ENCODE measurements at places on chromosomes 11 and 22. TPM values are rescaled to one million over a fixed set of nuclear protein-coding genes. Genes with fewer than 3 reads are reported as not detected.

DNA sequence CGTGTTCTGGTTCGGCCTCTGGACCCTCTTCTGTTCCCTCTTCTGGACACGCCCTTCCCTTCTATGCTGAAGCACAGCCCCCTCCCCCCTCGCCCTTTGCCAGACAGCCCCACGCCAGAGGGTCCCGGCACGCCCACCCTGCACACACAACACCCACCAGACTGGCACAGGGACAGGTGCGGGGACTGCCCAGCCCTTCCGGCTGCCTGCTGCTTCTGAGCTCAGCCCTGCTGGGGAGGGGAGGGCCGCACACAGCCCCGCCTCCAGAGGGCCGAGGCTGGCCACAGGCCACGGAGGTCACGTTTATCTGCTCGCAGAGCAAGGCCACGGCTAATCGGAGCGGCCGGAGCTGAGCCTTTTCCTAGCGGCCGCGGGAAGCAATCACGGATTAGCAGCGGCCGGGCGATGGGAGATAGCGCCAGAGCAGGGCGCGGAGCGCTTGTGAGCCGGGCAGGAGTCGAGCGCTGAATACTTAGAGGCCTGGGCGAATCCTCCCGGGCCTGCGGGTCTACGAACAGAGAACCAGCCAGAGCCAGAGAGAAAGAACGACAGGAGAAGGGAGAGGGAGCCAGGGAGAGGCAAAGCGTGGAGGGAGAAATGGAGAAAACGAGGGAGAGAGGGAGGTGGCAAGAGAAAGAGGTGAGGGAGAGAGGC, 21.5 kb downstream of the OTUB1 start:
- DNase-seq = peak; percentile 66

The CASP1 gene
- total RNA-seq = 36.7 TPM

GRCh38 chr11:68941324-68942094, 37.8 kb downstream of the IGHMBP2 start:
- DNase-seq = no peak

The OR10D3 gene
- not detected for total RNA-seq

The FJX1 gene
- total RNA-seq = 1.9 TPM

The MS4A1 gene
- 0.60 TPM for total RNA-seq

All from mucosa of gallbladder (tissue), 1 donor.